Cardiac ventricle fibroblast (primary cell): ENCODE measurements at places on chromosomes 2 and 18. TPM values are rescaled to one million over a fixed set of nuclear protein-coding genes. Genes with fewer than 3 reads are reported as not detected.

The SPHKAP gene
- total RNA-seq, result 0.05 TPM in 1 of 2 replicates, not detected in the other

The DAPL1 gene
- not detected in 2 replicates for total RNA-seq

The NR4A2 gene
- 0.19 and 1.6 TPM in 2 replicates for total RNA-seq

The NAT8 gene
- total RNA-seq, result not detected in 2 replicates

The C2orf66 gene
- 0.20 and 0.56 TPM in 2 replicates for total RNA-seq

The FAP gene
- total RNA-seq, result 21.2 and 21.8 TPM in 2 replicates

The SF3B6 gene
- total RNA-seq, result 137 and 168 TPM in 2 replicates

The ILKAP gene
- total RNA-seq, result 15.5 and 16.0 TPM in 2 replicates

The HOXD1 gene
- not detected in 2 replicates for total RNA-seq

The ABCA12 gene
- 0.05 and 0.06 TPM in 2 replicates for total RNA-seq

The SLC23A3 gene
- 0.25 and 0.44 TPM in 2 replicates for total RNA-seq

The CENPO gene
- total RNA-seq, result 5.8 and 12.5 TPM in 2 replicates

The TUBA3D gene
- not detected in 2 replicates for total RNA-seq

The PSMA8 gene
- total RNA-seq, result not detected in 2 replicates

The STARD7 gene
- 58.6 and 60.6 TPM in 2 replicates for total RNA-seq

The NPHP1 gene
- total RNA-seq, result 0.73 and 1.7 TPM in 2 replicates

The MTLN gene
- 50.3 and 65.1 TPM in 2 replicates for total RNA-seq
